NCI-H446 (cell line): ENCODE measurements at places on chromosomes 12 and 14.

- DNase-seq, result peak; percentile 49
These were observed 21.6 kb upstream of the GPR132 start for GRCh38 chr14:105086833-105087307.

GRCh38 chr12:65208125-65208524 lies 38.7 kb downstream of the LEMD3 start:
- DNase-seq, result no peak

GRCh38 chr14:94161058-94161457 lies 13.1 kb upstream of the PPP4R4 start:
- DNase-seq, result no peak

DNA sequence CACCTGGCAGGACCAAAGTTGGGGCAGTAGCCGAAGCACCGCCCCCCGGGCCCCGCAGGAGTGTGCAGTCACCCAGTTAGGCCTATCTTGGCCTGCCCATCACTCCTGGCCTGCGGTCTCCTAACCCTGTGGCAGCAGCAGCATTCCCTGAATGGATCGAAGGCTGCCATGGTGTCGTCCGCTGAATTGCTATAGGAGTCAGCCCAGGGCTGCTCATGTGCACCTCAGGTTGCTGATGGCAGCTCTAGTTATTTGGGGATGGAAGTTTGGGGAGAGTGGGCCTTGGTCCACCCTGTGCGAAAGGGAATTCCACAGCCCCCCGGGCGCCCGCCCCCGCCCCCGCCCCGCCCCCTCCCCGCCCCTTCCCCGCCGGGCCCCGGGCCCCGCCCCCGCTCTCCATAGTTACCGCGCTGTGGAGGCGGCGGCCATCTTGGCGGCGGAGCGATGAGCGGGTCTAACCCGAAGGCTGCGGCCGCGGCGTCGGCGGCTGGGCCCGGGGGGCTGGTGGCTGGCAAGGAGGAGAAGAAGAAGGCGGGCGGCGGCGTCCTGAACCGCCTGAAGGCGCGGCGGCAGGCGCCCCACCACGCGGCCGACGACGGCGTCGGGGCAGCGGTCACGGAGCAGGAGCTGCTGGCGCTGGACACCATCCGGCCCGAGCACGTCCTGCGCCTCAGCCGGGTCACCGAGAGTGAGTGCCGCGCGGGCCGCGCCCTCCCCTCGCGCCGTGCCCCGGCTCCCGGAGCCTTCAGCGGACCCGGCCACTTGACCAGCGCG lies at the start of gene UNC119B:
UNC119B (plus strand) TSS at position 428 of the 774 bp plus-strand sequence; CDS start at position 445, 17 bp downstream.
- DNase-seq, result no peak
